ENCODE measurements at places on chromosomes 12 and 14.

GRCh38 chr12:79522257-79522988, 168.3 kb downstream of the PAWR start:
- no peak for DNase-seq

- no peak for DNase-seq
Observed at GRCh38 chr12:132546647-132547046, 56.7 kb downstream of the FBRSL1 start.

DNA sequence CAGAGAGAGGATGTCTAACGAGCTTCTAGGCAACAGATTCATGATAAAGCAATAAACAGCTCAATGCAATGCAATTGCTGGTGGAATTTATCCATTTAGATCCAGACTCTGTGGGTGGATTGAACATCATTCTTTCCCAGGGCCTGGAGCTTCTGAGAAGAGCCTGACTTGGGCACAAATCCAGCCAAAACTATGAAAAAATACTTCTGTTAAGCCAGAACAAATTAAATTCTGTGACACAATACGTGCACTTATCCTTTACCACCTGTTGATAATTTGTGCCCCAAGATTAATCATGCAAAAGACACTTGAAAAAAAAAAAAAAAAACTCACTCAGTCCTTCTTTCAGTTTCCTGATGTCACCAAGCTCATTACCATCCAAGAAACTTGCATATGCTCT, 446.0 kb upstream of the DCN start:
- no peak for DNase-seq

DNA sequence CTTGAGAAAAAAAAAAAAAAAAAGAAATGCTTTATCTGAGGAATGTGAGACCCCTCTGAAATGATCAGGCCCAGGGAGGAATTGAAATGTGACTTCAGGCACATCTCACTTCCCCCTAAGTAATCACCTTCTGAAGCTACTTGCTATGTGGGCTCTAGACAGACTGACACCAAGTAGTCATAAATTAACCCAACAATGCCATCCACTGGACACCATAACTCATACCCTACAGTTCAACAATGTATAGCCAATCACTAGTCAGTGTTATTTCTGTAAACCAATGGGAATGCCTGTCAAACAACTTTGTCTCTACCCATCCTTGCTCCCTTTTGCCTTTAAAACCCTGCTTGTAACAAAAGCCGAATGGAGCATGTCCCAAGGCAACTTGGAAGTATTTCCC, 182.7 kb upstream of the TMPO start:
- DNase-seq, result no peak

DNA sequence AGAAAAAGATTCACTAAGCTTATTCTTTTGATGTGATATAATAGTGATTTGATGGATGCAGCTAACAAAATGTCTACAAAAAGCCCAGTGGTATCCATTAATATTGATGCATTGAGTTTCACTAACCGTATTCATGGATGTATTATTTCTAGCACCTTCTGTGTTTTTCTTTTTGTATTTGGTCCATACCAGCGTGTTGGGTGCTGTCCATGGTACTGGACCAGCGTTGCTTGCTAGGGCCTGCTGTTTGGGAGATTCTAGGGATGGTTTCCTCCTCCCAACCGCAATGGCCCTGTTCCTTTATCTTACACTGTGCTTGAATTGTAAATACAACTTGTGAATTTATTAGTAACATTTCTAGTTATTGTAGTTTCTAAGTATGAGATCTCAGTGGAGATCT, 31.7 kb downstream of the ANO4 start:
- DNase-seq, result no peak

DNA sequence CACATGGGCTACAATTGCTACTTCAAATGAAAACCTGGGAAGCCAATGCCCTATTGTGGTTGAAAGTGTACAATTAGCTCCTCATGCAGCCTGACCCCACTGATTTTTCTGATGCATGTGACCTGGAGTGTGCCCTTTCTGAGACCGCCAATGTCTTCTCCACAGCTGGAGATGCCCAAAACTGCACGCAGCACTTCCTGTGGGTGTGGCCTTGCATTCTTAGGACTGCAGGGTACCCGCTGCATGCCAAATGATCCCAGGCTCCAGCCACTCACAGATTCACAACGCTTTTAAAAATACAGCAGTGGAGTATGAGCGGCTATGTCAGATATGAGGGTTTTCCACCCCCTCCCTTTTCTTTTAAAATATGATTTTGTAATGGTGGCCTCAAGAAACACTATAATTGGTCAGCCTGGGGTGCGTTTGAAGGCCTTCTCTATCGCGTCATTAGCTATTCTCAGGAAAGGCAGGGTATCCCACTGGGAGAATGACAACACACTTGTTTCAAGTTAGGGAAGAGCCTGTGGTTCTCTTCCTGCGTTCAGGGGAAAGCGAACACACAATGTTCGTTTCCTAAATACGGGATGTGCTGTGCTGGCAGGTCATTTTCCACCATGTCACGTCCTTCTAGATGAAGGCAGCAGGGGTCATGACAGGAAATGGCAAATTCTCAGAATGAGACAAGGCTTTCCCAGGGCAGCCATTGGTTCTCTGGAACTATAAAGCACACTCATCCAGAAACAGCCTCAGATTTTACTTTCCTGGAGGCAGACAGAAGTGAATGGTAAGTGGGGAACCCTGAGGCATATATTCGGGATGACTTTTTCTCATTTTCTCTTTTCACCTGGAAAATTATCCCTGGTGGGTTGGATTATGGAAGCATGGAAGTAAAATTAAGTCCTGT, at the start of gene APOLD1:
Gene APOLD1 (plus strand): TSS at position 749 of the 904 bp plus-strand sequence. CDS start 33 bp downstream, at position 782.
- DNase-seq, result no peak

DNA sequence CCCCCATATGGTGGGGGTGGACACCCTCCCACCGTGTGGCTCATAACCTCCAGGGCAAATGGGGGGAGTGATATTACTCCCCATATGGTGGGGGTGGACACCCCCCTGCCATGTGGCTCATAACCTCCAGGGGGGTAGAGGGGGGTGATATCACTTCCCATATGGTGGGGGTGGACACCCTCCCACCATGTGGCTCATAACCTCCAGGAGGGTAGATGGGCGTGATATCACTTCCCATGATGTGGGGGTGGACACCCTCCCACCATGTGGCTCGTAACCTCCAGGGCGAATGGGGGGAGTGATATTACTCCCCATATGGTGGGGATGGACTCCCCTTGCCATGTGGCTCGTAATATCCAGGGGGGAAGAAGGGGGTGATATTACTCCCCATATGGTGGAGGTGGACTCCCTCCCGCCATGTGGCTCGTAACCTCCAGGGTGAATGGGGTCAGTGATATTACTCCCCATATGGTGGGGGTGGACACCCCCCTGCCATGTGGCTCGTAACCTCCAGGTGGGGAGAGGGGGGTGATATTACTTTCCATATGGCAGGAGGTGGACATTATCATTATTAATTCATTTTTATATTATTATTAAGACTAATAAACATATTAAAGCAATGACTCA, 51.2 kb upstream of the OXA1L start:
- DNase-seq, result no peak

DNA sequence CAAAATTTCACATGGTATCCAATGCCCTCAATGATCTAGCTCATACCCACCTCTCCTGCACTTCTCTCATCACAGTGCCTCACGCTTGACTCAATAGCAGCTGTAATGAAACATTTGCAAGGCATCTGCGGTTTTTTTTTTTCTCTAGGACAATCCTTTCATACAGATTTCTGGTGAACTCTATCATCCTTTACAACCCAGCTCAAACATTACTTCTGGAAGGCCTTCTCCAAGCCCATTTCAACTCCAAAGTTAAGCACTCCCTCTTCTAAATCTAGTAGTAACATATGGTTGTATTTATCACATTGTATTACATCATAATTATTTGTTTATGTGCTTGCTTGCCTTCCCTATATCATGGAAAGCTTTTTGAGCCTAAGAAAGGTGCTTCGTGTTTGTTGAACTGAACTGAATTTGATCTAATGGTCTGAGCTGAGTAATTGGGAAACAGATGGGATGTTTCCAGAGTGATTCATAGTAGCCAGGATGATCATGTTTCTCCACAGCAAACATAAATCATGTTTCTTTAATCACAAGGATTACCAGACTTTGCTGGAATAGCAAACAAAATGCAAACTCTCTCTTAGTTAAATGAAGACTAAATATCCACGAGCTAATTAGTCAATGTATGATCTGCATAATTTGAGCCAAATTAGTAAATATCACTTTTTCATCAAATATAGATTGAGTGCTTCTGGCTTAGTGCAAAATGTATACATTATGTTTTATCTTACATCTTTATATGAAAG, 14.3 kb downstream of the CFL2 start:
- DNase-seq, result no peak

GRCh38 chr12:84455598-84455997, 457.0 kb downstream of the SLC6A15 start:
- DNase-seq, result no peak

DNA sequence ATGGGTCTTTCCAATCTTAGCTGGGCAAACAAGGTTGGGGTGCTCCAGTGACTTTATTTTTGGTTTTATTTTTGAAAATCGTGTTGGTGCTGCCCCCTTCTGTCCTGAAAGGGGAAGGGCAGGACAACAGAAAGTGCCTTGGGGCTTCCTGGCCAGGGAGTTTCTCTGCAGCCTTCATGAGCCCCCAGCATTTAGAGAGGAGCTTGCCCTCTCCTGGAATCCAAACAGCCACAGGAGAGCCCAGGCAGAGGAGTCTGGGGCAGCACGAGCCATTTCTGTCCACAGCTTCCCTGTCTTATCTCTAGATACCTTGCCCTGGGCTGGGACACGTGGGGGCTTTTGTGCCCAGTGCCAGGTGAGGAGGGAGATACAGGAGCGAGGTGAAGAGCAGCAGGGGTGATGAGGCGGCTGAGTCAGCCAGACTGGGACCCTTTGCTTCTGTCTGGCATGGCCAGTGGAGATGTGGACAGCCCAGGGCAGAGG, 4.4 kb upstream of the C1RL start:
- DNase-seq, result no peak

DNA sequence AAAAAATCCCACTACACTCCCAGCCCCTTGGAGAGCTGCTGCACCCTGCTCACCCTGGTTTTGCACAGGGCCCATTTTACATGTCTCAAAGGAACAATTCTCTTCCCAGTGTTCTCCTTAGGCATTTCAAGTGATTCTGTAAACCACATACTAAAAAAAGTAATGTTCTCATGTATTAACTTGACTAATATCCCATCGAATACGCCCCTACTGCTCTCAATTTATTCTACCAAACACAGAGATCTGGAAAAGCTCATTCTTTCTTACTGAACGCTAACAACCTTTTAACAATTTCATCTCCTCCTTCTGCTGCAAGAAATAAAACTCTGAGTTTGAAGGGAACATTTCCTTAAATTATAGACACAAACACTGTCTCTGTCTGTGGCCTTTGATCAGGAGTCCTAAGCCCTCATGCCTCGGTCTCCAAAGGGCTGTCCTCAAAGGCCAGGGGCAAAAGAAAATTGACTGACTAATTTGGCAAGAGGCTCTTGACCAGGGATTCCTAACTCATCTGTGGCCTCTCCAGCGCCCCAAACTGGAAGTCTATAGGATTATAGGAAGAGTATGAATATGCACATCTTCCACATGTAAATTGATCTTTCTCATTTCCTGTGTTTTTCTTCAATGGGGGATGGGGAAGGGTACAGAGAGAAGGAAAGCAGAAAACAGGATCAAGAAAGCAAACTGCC, 17.1 kb upstream of the TSPAN11 start:
- no peak for DNase-seq

- DNase-seq, result no peak
Observed at GRCh38 chr12:62319058-62319457, 58.9 kb downstream of the USP15 start.

GRCh38 chr14:77260631-77261030, 10.4 kb downstream of the NGB start:
- no peak for DNase-seq

GRCh38 chr12:15329891-15330290, 7.6 kb downstream of the PTPRO start:
- no peak for DNase-seq

DNA sequence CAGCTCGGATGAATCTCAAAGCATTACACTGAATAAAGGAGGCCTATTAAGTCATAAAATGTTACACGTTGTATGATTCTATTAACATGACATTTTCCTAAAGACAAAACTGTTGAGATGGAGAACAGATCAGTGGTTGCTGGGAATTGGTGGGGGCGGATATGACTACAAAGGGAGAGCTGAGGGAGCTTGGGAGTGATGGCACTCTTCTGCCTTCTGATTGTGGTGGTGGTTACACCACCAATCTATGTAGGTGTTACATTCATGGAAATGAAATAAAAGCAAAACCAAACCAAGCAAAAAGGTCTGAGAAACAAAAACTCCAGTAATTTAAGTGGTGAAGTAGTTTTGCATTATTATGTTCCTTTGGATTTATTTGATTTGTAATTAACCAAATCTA, 16.4 kb upstream of the EVL start:
- no peak for DNase-seq

- no peak for DNase-seq
Observed at GRCh38 chr14:31357279-31357678, 63.1 kb downstream of the HEATR5A start.

- no peak for DNase-seq
Observed at GRCh38 chr12:114415525-114415868, 9.6 kb upstream of the TBX5 start.

- DNase-seq, result no peak
Observed at GRCh38 chr14:103186909-103187586, 63.8 kb downstream of the TNFAIP2 start.

- DNase-seq, result no peak
Observed at GRCh38 chr12:106084014-106084671, 54.6 kb downstream of the NUAK1 start.

GRCh38 chr14:72714094-72714493, 179.8 kb downstream of the DPF3 start:
- DNase-seq, result peak; percentile 33

- DNase-seq, result no peak
Observed at GRCh38 chr12:51972849-51973273, 21.4 kb downstream of the ACVR1B start.

GRCh38 chr12:98644433-98644711, 216 bp downstream of the IKBIP start:
- no peak for DNase-seq

- DNase-seq, result no peak
Observed at GRCh38 chr12:56282579-56282978, 15.8 kb downstream of the COQ10A start.

GRCh38 chr12:107669946-107670345, 15.7 kb upstream of the PWP1 start:
- DNase-seq, result no peak

DNA sequence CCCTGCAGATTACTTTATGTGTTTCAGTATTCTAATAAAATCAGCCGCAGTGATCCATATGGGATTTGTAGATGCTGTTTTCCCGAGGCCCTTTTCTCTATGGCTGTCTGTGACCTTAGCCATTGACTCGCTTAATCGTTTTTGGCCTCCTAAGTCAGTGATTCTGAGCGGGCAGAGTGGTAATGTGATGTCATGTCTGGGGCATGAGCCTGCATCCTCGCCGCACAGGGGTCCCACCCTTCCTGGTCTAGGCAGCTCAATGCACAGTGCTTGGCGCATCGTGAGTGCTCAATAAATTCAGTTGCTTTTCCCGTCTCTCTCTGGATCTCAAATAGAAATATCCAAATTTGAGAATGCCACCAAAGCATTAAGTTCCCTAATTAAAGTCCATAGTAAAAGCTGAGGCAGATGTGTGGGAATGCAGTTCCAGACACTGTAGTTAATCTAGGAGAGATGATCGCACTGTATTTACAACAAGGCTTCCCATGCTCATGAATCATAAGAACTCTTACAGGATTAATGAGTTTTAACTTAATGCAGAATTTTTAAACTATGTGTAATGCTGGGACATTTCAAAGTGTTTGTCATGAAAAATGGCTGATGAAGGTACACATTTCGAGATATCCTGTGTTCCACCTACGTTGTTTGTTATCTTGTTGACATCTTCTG, 29.3 kb downstream of the HMGA2 start:
- no peak for DNase-seq

Data from stimulated activated CD8-positive, alpha-beta memory T cell treated with anti-CD3 and anti-CD28 coated beads, Interleukin-7, amount 100 ng/mL, for 48 hours (primary cell).